Activated naive CD4-positive, alpha-beta T cell treated with anti-CD3 and anti-CD28 coated beads for 36 hours (primary cell): ENCODE measurements at places on chromosomes 12 and 14. TPM values are rescaled to one million over a fixed set of nuclear protein-coding genes. Genes with fewer than 3 reads are reported as not detected.

GRCh38 chr14:94000267-94000666, 3.2 kb downstream of the CCDC197 start:
- DNase-seq, result no peak
- no peak overlapping the region for H3K4me3 ChIP-seq
- H3K27me3 ChIP-seq, result no peaks in the 10 kb centered on the region
- H3K36me3 ChIP-seq, result no peaks in the 10 kb centered on the region

DNA sequence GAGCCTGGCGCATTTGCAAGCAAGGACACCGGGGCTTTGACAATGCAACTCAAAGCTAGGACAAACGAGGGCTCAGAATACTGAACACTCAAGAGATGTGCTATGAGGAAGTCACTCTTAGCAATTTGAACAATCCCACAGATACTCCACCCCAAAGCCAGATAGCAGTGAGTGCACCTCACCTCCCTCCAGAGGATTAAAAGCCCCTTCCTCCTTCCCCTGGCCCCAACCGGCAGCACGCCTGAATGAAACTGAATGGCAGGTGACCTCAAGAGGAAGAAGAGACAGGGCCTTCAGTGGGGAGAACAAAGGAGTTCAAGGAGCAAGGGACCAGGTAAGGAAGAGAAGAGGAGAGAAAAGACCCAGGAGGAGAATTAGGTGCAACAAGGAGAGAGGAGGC, 1.9 kb upstream of the KRT78 start:
- H3K27me3 ChIP-seq, result no peaks in the 10 kb centered on the region
- no peak for DNase-seq
- no peaks in the 10 kb centered on the region for H3K4me1 ChIP-seq
- no peaks in the 10 kb centered on the region for H3K36me3 ChIP-seq
- H3K27ac ChIP-seq, result no peak overlapping the region

GRCh38 chr14:74584951-74585350, 27.1 kb downstream of the LTBP2 start:
- no peaks in the 10 kb centered on the region for H3K36me3 ChIP-seq
- no peak for DNase-seq
- H3K4me3 ChIP-seq, result no peak overlapping the region

DNA sequence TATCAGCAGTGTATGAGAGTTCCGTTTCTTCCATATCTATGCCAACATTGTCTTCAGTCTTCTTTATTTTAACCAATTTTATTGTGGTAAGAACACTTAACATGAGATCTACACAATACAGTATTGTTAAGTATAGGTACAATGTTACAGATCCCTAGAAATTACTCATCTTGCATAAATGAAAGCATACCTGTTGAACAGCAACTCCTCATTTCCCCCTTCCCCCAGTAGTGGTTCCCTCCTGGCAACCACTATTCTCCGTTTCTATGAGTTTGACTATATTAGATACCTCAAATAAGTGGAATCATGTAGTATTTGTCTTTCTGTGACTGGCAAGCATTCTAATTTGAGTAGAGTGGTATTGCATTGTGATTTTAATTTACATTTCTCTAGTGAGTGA, 150.5 kb downstream of the CRADD start:
- no peak for DNase-seq
- H3K4me3 ChIP-seq, result no peak overlapping the region
- H3K27ac ChIP-seq, result no peak overlapping the region
- peaks cover 6% of the 10 kb centered on the region for H3K4me1 ChIP-seq

- no peaks in the 10 kb centered on the region for H3K27me3 ChIP-seq
- H3K4me1 ChIP-seq, result peaks cover 1% of the 10 kb centered on the region
- H3K27ac ChIP-seq, result no peak overlapping the region
Measured at GRCh38 chr12:112961536-112961935, 16.8 kb upstream of the OAS2 start.

LRTM2 gene
- total RNA-seq, result not detected

IGFBP6 gene
- total RNA-seq, result 3.7 TPM

OAS3 gene
- total RNA-seq, result 26.1 TPM

TIMELESS gene
- 70.8 TPM for total RNA-seq

LMO3 gene
- total RNA-seq, result not detected
